Activated naive CD8-positive, alpha-beta T cell treated with anti-CD3 and anti-CD28 coated beads, Interleukin-2, amount 10 ng/mL, durations not matched to agents 7 days and 5 days (primary cell): ENCODE measurements at places on chromosomes 13 and 19. TPM values are rescaled to one million over a fixed set of nuclear protein-coding genes. Genes with fewer than 3 reads are reported as not detected.

- DNase-seq = no peak
Observed at GRCh38 chr13:37934339-37935191, 65.0 kb upstream of the TRPC4 start.

GRCh38 chr13:112134391-112135075, 67.6 kb downstream of the SOX1 start:
- no peak for DNase-seq

GRCh38 chr13:78398743-78399410, 204.5 kb downstream of the POU4F1 start:
- DNase-seq = no peak

DNA sequence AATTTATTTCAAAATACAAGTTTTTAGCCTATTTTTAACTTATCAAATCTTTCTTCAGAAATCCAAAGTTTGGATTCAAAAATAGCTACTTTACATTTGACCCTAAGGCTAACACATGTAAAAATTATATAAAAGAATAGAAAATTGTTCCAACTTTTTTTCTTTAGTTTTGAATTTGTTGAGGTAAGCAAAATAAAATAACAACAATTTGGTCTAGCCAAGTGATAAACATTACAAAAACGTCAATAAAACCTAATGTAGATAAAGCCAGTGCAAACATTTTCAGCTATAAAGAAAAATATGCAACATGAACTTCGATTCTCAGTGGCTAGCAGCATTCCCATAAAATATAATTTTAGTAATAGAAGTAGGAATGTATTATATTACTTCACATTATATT, 400.3 kb downstream of the PCDH9 start:
- DNase-seq = no peak

DNA sequence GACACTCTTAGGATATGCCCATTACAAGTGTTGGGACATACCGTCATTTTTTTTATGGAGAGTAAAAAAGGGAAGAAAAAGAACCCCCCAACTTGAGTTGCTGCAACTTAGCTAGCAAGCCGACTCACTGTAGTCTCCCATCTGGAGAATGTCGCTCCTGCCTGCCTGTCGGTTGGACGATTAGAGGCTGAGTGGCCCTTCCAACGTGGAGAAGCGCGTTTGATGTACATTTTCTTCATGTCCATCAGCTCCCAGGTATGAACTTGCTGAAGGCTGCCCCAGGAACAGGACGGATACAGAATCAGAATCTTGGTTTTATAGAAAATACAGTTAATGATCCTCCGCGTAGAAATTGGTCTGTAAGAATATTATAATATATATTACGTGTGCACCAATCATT, 189.0 kb upstream of the SOX1 start:
- no peak for DNase-seq

The ZNF229 gene
- 2.6 TPM for total RNA-seq

The DCT gene
- 0.33 TPM for total RNA-seq

The SLAIN1 gene
- 33.0 TPM for total RNA-seq

The MAP4K1 gene
- 313 TPM for total RNA-seq

The GRIN3B gene
- not detected for total RNA-seq
